ENCODE measurements at places on chromosomes 5 and 9. TPM values are rescaled to one million over a fixed set of nuclear protein-coding genes. Genes with fewer than 3 reads are reported as not detected.
A peak's percentile ranks its signal among the peaks of the same experiment; 100 is the strongest.

The OCLN gene
- 57.5 TPM for total RNA-seq

The CTSV gene
- total RNA-seq = 6.7 TPM

The FIBCD1 gene
- total RNA-seq = 0.53 TPM

The SPATA31C1 gene
- total RNA-seq = 0.07 TPM

The ADAMTSL1 gene
- 6.0 TPM for total RNA-seq

The PCDHGA12 gene
- total RNA-seq = 1.2 TPM

The ROR2 gene
- 7.4 TPM for total RNA-seq

The LOX gene
- total RNA-seq = 0.90 TPM

The NOL8 gene
- 37.4 TPM for total RNA-seq

The PCA3 gene
- total RNA-seq = 0.33 TPM

The OR1J1 gene
- not detected for total RNA-seq

DNA sequence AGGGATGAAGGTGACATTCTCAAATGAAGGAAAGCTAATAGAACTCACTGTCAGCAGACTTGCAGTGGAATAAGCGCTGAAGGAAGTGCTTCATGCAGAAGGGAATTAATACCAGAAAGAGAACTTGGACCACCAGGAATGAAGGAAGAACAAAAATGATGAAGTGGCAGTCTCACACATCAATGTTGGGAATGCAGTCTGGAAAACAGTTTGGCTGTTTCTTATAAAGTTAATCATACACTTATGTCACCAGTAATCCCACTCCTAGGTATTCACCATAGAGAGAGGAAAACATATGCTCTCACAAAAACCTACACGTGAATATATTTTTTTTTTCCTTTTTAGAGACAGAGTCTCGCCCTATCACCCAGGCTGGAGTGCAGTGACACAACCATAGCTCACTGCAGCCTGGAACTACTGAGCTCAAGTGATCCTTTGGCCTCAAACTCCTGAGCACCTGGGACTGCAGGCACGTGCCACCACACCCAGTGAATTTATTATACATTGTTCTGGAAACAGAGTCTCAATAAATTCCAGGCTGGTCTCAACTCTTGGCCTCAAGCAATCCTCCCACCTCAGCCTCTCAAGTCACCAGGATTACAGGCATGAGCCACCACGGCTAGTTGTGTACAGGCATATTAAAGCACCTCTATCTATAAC is 81.2 kb downstream of the ROR2 start:
- no peak for DNase-seq

GRCh38 chr5:126268697-126269315 is 154.4 kb upstream of the GRAMD2B start:
- DNase-seq = no peak

GRCh38 chr9:77505232-77505631 is 142.9 kb downstream of the GNA14 start:
- no peak for DNase-seq

- DNase-seq = no peak
Measured at GRCh38 chr5:149517461-149518122, 33.6 kb downstream of the CSNK1A1 start.

- no peak for DNase-seq
Measured at GRCh38 chr9:90803860-90804593, 2.4 kb downstream of the SYK start.

GRCh38 chr5:2175842-2176404 is 293.2 kb upstream of the IRX4 start:
- DNase-seq = no peak

- no peak for DNase-seq
Measured at GRCh38 chr5:1111727-1112289, at the start of gene SLC12A7. SLC12A7 (minus strand) TSS chr5:1112063; CDS start chr5:1111991, 72 bp downstream.

GRCh38 chr5:178670351-178670885 is 43.6 kb upstream of the CLK4 start:
- DNase-seq = no peak

DNA sequence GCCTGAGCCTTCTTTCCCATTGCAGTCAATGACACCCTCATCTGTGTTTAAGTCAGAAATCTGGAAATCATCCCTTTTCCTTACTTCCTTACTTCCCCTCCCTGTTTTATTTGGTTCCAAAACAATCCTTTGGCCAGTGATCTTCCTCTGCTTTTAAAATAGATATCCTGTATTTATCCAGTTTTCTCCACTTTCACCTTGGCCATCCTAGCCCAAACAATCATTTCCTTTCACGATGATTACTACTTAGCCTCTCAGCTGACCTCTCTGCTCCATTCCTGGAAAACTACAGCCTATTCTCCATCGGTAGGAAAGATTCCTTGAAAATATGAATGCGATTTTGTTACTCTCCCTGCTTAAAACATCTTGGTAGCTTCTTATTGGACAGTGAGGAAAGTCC is 565.4 kb downstream of the TLR4 start:
- no peak for DNase-seq

DNA sequence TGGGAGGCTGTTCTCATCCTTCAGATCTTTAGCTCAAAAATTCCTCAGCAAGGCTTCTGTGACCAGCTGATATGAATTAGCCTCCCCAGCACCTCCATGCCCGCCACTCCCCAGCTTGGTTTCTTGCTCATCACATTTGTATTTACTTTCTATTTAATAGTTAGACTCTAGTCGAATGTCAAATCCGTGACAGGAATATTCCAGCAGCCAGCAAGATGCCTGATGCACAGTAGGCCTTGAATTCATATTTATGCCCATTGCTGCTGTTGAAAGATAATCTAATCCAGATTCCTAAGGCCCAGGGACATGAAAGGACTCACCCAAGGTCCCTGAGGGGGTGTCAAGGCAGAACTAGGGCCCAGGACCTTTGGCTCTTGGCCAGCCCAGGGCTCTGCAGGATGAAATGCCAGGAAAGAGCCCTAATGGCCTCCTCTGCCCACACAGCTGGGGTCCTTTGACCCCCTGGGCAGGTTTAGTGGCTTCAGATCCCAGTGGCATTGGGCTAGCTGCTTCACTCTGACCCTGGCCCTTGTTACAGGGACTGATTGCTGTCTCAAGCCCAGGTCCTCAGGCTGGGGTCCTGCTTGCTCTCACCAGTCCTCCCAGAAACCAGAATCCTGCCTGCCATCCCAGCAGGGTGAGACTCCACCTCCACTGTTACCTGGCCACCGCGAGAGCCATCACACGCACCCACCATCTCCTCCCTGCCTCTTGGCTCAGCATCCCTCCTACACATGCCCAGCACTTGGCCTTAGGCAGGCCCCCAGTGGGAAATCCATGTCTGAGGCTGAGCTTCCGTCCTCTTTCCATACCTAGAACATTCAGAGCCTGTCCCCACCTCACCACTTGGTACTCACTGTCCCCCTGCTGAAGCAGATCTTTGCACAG is 7.3 kb downstream of the CSF1R start:
- peak; percentile 50 for DNase-seq

GRCh38 chr5:60185231-60186099 is 291.9 kb upstream of the PDE4D start:
- DNase-seq = no peak

DNA sequence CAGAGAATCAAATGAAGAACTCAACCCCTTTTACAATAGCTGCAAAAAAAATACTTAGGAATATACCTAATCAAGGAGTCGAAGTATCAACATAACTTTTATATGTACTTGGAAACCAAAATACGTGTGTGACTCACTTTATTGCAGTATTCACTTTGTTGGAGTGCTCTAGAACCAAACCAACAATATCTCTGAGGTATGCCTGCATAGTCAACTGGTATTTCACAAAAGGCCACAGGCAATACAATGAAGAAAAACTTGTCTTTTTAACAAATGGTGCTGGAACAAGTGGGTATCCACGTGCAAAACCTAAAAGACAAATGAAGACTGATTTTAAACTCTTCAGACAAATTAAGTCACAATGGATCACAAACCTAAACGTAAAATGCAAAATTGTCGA is 385.7 kb downstream of the TLE1 start:
- no peak for DNase-seq

DNA sequence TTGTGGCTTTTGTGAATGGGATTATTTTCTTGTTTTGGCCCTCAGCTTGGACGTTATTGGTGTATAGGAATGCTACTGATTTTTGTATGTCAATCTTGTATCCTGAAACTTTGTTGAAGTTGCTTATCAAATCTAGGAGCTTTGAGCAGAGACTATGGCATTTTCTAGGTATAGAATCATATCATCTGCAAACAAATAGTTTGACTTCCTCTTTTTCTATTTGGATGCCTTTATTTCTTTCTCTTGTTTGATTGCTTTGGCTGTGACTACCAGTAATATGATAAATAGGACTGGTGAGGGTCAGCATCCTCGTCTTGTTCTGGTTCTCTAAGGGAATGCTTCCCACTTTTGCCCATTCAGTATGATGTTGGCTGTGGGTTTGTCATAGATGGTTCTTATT is 24.7 kb downstream of the ITGA2 start:
- no peak for DNase-seq

DNA sequence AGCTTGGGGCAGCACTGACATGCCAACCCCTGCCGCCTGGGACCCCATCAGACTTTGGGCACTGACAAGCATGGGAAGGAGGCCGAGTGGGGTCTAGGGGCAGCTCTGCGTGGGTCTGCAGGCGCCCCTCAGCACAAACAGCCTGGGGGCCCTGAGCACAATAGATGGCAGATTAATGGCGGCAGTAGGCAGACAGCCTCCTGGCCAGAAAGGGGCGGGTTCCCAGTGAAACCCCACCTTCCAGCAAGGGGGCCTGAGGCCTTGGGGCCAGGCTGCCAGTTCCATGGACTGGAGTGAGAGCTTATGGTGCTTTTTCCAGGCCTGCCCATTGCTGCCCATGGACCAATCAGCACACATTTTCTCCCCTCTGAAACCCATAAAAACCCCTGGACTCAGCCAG is 2031.2 kb downstream of the EFNA5 start:
- DNase-seq = no peak

DNA sequence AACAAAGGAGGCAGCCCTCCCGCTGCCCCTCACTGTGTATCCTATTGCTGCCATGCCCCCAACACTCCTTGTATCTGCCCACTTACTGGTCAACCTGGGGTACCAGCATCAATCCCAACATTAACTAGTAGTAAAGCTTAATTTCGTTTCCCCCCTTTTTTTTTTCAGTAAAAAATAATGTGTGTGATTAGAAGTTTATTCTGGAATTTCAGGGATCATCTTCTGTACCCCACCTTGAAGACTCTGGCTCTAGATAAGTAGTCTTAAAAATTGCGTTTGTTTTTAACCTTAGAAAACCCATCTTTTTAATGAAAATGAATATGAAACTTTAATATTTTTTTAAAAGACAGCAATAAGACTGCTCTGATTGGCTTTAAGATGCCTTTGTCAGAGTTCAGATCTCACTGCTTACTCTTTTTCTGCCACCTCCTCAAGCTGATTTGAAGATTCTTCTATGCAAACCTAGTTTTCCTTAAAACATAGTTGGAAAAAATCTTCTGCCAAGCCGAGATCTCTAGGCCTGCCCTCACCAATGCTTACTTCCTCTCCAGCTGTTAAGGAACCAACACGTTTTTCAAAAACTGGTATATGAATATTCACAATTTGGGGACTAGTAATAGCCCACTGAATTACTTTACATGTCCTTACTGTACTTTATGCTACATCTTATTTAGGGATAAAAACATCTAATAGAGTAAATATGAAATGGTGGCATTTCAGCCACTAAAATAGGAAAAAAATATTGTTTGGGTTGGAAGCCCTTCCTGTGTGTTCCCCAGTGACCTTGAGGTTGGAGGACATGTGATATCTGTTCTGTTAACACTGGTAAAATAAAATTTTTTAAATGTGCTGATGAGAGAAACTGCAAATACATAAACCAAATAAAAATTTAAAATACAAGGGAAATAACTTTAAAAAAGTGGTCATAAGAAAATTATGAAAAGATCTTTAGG is 4.0 kb upstream of the RHOBTB3 start:
- no peak for DNase-seq

DNA sequence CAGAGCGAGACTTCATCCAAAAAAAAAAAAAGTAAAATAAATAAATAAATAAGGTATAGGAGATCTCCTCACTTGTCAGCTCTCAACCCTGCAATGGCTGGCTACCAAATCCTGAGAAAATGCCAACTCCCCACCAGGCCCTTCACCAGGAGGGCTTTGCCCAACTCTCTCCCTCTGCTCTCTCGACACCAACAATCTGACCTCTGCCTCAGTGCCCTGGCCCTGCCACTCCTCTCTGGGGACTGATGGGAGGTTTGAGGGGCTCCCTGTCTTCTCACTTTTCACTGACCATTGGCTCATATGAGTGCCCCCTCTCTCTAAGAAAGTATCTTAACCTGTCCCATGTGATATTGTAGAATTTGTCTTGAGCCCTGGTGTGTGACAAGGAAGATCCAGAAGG is 52.6 kb upstream of the SH3PXD2B start:
- DNase-seq = peak; percentile 51
